T-helper 17 cell (primary cell): ENCODE measurements at places on chromosomes 5 and 9.

- DNase-seq = no peak
Measured at GRCh38 chr9:95733741-95734666, 141.5 kb upstream of the ERCC6L2 start.

DNA sequence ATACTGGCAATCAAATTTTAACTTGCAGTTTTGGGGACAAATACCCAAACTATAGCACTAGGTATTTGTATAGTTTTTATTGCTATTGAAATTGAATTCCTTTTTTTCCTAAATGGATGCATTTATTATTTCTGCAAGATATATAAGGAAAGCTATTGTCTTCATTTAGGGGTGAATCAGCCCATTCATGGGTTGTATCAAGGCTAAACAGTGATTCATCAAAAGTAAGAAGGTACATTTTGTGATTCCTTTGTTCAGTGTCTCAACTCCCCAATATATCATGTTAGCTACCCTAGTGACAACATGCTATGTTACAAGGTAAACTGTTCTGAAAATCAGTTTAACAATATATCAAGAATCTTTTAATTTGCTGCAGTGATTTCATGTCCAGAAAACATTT, 185.7 kb downstream of the PLK2 start:
- DNase-seq = no peak

GRCh38 chr5:1292846-1293415, 1.9 kb downstream of the TERT start:
- DNase-seq = no peak

GRCh38 chr9:78566948-78567675, 270.2 kb downstream of the PSAT1 start:
- no peak for DNase-seq

- DNase-seq = no peak
Measured at GRCh38 chr5:88288528-88289197, 20.0 kb upstream of the TMEM161B start.

- DNase-seq = no peak
Measured at GRCh38 chr5:16304846-16305245, 125.3 kb upstream of the MARCHF11 start.

DNA sequence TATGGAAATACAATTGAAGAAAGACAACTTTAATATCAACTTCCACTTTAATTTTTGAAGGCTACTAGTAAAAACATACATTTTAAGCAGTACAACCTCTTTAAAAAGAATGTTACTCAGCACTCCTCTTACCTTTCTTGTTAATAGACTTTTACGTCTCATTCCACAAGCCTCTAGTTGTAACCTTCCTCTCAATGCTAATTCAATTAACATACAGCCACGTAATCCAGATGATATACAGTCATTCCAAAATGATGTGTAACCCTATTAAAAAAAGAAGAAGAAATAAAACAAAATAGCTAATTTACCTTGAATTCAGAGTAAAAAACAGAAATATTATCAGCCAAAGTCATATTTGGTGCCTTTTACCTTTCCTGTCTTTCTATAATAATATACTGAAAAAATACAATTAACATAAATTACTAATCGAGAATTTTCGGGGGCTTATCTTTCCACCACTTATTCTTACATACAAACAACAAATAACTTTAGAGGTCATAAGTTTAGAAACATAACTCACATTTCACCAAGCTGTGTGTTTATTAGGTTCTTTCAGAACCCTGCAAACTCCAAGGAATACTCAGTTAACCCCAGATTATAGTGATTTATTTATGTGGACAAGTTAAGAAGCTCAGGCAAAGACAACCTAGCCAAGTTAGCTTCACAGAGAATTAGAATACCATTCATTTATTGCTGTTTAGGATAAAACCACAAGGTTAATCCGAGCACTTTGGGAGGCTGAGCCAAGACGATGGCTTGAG, 30.3 kb downstream of the GOLPH3 start:
- DNase-seq = no peak
